Vagina (tissue), 2 donors: ENCODE measurements at places on chromosomes 7 and 10. TPM values are rescaled to one million over a fixed set of nuclear protein-coding genes. Genes with fewer than 3 reads are reported as not detected.

DNA sequence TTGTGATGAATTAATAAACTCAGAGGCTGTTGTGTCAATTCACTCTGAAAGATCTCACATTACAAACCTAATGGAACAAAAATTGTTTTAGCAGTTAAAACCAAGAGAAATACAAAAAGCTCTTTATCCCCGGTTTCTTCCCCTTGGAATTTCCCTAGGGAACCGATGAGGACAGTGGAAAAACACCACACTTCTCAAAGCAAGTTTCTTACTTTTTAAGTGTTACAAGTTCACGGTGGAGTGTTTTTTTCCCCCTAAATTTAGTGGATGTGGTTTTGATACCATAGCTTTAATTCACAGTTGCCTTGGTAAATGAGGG is 10.3 kb downstream of the BAMBI start:
- H3K4me1 ChIP-seq, result no peaks in the 10 kb centered on the region
- H3K36me3 ChIP-seq, result no peaks in the 10 kb centered on the region
- no peak overlapping the region for H3K4me3 ChIP-seq
- H3K27me3 ChIP-seq, result no peaks in the 10 kb centered on the region
- no peak overlapping the region for H3K27ac ChIP-seq

GRCh38 chr7:27176962-27177794 is 3.1 kb upstream of the HOXA10 start:
- H3K4me1 ChIP-seq, result peaks cover 66% of the 10 kb centered on the region
- H3K36me3 ChIP-seq, result no peaks in the 10 kb centered on the region
- DNase-seq, result no peak
- peak overlapping the region; percentile 64 for H3K4me3 ChIP-seq
- H3K27me3 ChIP-seq, result no peaks in the 10 kb centered on the region
- peak overlapping the region; percentile 99 for H3K27ac ChIP-seq

DNA sequence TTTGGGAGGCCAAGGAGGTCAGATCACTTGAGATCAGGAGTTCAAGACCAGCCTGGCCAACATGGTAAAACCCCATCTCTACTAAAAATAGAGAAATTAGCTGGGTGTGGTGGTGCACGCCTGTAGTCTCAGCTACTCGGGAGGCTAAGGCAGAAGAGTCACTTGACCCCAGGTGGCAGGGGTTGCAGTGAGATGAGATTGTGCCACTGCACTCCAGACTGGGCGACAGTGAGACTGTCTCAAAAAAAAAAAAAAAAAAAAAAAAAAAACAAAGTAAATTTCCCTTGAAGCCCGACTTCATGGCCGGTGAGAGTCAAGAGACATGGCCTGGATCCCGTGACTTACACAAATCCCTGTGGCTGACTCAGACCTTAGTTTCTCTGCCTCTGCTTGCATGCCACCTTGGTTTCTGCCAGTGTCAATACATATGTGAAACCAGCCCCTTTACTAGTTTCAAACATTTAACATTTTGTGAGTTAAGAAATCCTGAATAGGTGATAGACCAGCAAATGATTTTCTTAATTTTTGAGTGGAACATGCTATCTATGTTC is 62.8 kb downstream of the ZEB1 start:
- no peak overlapping the region for H3K4me3 ChIP-seq
- no peak overlapping the region for H3K27ac ChIP-seq
- H3K27me3 ChIP-seq, result no peaks in the 10 kb centered on the region
- DNase-seq, result no peak
- H3K4me1 ChIP-seq, result no peaks in the 10 kb centered on the region

EN2 gene
- 0.98 TPM for total RNA-seq

CLCN1 gene
- not detected for total RNA-seq

DNA sequence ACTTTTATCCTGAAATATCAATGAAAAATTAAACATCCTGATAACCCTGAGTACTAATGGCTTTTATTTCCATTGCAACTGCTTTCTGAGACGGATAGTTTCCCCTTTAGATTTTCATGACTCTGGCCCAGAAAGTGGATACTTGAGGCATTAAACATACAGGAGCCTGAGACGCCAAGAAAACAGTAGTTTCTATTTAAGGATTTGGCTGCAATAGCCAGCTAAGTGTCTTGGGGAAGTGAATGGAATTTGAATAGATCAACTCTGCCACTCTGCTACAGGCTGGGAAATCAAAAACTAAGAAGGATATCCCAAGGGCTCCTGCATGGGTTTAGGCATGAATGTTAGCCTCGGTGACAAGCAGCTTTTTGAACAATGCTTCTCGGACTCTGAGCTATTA is 24.7 kb upstream of the GPAM start:
- no peak for DNase-seq
- H3K4me1 ChIP-seq, result no peaks in the 10 kb centered on the region
- H3K36me3 ChIP-seq, result no peaks in the 10 kb centered on the region
- H3K27ac ChIP-seq, result no peak overlapping the region

- H3K27me3 ChIP-seq, result no peaks in the 10 kb centered on the region
- H3K36me3 ChIP-seq, result no peaks in the 10 kb centered on the region
- no peaks in the 10 kb centered on the region for H3K4me1 ChIP-seq
- no peak overlapping the region for H3K27ac ChIP-seq
- no peak for DNase-seq
Observed at GRCh38 chr7:80967071-80967916, 48.4 kb upstream of the SEMA3C start.

DNA sequence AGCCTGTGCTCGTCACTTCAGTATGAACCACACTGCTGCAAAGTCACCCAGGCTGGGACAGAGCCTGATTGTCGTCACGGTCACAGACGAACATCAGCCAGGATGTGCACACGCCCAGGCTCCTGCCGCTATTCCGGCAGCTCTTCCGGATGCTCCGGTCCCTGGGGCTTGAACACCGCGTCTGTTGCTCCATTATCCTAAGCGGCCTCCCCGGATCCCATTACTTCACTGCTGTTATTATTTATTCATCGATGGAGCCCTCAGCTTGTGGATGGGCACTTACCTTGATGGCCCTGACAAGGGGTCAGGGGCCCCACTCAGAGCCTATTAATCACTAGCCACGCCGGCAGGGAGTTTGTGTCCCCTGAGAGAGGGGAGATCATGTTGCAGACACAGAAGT is 120.8 kb upstream of the PCBD1 start:
- no peak overlapping the region for H3K27ac ChIP-seq
- no peaks in the 10 kb centered on the region for H3K4me1 ChIP-seq
- no peak for DNase-seq
- no peaks in the 10 kb centered on the region for H3K27me3 ChIP-seq
- H3K4me3 ChIP-seq, result no peak overlapping the region

DNA sequence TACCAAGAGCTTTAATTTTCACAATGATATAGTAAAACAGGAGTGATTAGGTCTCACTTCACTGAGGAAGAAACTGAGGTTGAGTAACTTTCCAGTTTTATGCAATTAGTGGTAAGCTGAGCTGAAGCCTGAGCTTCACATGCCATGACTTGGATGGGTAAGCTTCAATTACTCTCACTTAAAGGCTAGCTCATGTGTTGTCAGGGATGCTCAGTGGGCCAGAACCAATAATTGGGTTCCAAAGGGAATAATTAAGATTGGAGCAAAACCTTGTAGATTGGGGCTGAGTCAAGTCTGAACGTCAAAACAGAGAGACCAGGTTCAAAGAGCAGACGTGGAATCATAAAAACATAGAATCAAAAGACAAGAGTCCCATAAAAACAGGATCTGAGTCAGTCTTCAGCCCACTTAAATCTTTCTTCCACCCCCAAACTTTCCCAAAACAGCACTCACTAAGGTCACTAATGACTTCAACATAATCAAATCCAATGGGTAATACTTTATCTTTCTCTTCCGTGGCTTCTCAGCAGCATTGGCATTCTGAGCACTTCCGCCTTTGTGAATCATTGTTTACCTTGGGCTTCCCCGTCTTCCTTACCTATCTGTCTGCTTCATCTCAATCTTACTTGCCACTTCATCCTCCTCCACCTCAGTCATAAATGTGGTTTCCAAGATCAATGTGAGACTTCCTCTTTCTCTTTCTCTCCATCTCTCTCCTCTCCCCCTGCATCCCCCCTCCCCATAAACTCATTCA is 23.0 kb upstream of the EGFR start:
- DNase-seq, result no peak
- H3K4me1 ChIP-seq, result no peaks in the 10 kb centered on the region
- no peaks in the 10 kb centered on the region for H3K36me3 ChIP-seq
- no peak overlapping the region for H3K27ac ChIP-seq
- no peaks in the 10 kb centered on the region for H3K27me3 ChIP-seq
